Stimulated activated CD8-positive, alpha-beta memory T cell treated with anti-CD3 and anti-CD28 coated beads, Interleukin-4, amount 100 ng/mL, for 4 hours (primary cell): ENCODE measurements at places on chromosomes 12 and 14.
A peak's percentile ranks its signal among the peaks of the same experiment; 100 is the strongest.

GRCh38 chr12:72631926-72632685 is 359.9 kb downstream of the TRHDE start:
- DNase-seq: no peak

- no peak for DNase-seq
Observed at GRCh38 chr12:78035901-78036606, 205.4 kb downstream of the NAV3 start.

- no peak for DNase-seq
Observed at GRCh38 chr14:76917745-76918255, 91.6 kb downstream of the LRRC74A start.

DNA sequence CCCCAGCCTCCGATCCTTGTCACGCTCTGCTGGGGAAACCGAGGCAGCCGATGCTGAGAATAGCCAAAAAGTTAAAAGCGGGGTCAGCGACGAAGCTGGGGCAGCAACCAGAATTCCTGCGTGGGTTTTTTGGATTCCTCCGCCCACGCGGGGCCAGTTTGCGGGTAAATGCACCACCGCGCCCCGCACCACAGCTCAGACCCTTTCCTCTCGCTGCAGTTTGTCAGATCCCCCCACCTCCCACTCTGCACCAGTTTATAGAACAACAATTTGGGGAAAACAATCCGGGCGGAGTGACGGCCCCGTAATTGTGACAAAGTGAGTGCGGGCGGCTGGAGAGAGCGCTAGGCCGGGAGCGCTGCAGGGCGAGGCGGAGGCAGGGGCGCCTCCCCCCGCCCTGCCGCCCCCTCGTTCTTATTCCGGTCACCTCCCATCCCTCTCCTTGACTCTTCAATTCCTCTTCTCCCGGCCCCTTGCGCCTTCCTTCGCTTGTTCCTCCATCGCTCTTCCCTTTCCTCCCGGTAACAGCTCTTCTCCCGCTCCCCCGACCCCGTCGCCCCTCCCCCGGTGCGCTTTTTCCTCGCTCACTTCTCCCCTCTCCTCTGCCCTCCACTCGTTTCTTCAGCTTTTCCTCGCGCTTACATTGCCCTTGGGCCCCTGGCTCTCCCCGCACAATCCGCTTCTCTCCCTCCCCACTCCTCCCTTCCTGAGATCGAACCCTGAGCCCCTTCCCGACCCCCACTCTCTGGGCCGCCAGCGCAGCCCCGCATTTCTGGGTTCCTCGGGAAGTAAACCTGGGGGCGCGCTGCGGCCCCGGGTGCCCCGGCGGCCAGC is 646 bp upstream of the DNAJC22 start:
- no peak for DNase-seq

DNA sequence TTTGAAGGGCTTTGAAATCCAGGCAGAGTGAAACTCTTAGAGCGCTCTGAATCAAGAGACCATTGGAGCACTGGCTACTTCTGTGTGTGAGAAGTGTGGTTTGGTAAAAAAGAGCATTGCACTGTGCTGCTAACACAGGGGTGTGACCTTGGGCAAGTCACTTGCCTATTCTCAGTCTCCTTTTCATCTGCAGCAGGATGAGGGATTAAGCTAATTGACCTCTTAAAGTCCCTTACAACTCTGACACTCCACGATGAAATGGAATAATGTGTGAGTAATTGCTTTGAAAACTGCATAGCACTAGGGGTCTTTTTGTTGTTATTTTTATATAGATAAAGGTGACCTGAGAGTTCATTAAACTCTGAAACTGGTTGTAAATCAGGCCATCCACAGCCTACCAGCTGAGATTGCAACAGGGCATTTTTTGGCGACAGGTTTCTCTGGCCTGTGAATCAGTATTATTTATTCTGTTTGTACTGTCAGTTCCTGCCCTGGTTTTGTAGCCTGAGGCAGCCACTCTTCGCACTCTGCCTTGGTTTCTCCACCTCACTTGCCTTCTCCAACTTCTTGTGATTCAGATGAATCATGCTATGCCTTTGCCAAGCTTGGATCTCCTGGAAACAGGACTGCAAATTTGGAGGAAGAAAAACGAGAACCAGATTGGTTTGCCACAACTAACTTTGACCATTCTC is 159.9 kb upstream of the PARP11 start:
- no peak for DNase-seq

- no peak for DNase-seq
Observed at GRCh38 chr12:115749071-115749841, 528.2 kb downstream of the MED13L start.

- peak; percentile 16 for DNase-seq
Observed at GRCh38 chr12:25052196-25052913, 103.5 kb upstream of the BCAT1 start.

DNA sequence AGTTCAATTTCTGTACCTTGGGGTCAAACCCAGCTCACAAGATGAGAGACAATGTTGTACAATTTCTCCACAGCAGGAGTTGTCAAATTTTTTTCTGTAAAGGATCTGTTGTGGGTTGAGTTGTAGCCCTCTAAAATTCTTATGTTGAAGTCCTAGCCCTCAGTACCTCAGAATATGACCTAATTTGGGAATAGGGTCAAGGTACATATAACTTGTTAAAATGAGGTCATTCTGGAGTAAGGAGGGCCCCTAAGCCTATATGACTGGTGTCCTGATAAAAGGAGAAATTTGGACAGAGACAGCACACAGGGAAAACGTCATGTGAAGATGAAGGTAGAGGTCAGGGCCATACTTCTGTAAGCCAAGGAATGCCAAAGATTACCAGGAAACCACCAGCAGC is 264.9 kb downstream of the TTC8 start:
- no peak for DNase-seq

GRCh38 chr14:95833429-95833828 is 43.2 kb upstream of the TUNAR start:
- no peak for DNase-seq

- DNase-seq: no peak
Observed at GRCh38 chr12:47964106-47964728, 821 bp downstream of the TMEM106C start.

- no peak for DNase-seq
Observed at GRCh38 chr14:99731547-99732435, 47.7 kb downstream of the CYP46A1 start.

- no peak for DNase-seq
Observed at GRCh38 chr12:30696103-30696408, 387 bp upstream of the IPO8 start.

DNA sequence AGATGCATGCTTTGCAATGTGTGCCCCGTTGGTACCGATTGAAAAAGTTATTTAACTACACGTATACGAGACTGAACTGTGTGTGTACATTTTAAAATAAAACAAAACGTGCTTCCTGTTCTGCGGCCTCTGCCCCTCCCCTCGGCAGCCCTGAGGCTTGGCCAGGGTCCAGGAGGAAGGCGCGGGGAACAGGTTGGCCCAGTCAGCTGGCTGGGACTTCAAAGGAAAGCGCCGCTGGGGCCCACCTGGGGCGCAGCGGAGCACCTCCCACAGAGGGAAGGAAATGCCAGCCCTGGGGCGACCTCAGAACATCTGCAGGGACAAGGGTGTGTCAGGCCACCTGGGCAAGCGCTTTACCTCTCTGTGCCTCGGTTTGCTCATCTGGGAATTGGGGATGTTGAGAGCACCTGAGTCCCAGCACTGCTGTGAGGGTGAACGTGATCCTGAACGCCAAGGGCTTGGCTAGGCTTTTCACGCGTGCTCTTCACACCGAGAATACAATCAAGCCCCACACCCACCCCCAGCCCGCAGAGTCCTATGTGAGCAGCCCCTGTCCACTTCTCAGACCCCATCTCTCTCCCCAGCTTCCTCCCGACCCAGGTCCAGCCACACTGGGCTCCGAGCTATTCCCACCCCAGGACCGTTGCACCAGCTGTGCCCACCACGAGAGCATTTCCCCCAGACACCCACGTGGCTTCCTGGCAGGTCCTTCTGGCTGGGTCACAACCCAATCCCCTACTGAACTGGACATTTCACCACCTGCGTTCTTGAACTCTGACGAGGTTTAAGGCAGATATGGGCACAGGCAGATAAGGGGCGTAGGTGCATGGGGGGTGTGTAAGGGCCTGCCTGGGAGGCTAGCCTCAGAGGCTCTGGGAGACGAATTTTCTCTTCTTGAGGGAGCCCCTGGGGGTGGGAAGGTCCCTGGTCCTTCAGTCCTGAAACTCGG is 41.9 kb upstream of the NCOR2 start:
- DNase-seq: peak; percentile 51

GRCh38 chr12:64824130-64824499 is 332 bp upstream of the TBC1D30 start:
- no peak for DNase-seq

- DNase-seq: no peak
Observed at GRCh38 chr12:107415071-107415470, 270.5 kb upstream of the PWP1 start.

GRCh38 chr14:62943202-62943601 is 102.1 kb downstream of the KCNH5 start:
- DNase-seq: no peak

GRCh38 chr14:68682166-68683103 is 110.4 kb downstream of the ZFP36L1 start:
- DNase-seq: no peak

- DNase-seq: no peak
Observed at GRCh38 chr14:31142455-31143087, 65.0 kb downstream of the HECTD1 start.

DNA sequence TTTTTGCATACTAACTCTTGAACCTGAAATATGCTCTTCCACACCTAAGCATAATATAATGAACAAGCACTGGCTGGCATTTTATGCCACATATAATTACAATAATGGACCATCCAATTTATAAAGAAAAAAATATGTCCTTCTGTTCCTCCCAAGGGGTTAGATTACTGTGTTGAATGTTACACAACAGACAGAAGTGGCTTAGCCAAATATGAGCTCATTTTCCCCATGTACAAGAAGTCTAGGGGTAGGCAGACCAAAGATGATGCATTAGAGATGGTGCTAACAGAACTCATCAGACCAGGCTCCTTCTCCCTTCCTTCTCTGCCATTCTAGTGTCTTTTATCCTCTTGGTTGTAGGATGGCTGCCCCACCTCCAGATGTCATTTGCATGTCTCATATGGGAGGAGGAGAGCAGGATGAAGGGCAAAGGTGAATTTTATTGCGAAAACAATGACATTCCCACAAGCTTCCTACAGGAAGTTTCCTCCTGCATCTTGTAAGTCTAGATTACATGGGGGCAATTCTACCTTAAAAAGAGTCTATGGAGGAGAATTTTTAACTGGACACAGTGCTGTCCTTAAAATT is 43.9 kb upstream of the SLC2A13 start:
- no peak for DNase-seq

GRCh38 chr14:32601069-32601468 is 272.0 kb downstream of the AKAP6 start:
- no peak for DNase-seq

DNA sequence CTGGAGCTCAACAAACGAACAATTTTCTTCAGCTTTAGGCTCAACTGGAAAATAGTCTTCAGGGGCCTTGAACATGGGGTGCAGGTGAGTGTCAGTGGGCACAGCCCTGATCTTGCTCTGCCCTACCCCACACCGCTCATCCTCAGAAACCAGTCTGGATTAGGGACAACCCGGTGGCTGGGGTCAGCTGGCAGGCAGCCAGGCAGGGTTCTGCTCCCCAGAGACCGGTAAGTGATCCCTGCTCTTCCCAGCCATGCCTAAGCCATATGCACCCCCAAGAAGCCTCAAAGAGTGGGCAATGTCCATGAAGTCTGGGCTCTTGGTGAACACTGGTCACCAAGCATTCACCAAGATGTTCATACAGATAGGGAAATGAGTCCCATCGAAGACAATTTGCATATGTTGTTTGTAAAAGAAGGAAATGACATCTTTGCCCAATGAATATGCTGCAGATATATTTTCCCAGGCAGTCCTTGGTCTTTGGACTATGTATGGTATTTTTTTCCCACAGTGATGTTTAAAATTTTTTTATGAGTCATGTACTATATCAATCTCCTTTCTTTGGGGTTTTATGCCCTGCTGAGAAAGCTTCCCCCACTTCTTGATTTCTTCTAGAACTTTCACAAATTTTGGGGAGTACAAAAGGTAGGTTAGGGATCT is 63.9 kb upstream of the VASH1 start:
- DNase-seq: no peak

GRCh38 chr12:112294793-112295192 is 87.4 kb downstream of the HECTD4 start:
- no peak for DNase-seq

GRCh38 chr14:67602076-67602475 is 2.0 kb upstream of the PIGH start:
- DNase-seq: no peak

GRCh38 chr12:116043659-116044535 is 233.6 kb downstream of the MED13L start:
- DNase-seq: no peak

GRCh38 chr12:126488806-126489205 is 1423.6 kb downstream of the AACS start:
- no peak for DNase-seq
